ENCODE measurements at places on chromosomes 12 and 14.

DNA sequence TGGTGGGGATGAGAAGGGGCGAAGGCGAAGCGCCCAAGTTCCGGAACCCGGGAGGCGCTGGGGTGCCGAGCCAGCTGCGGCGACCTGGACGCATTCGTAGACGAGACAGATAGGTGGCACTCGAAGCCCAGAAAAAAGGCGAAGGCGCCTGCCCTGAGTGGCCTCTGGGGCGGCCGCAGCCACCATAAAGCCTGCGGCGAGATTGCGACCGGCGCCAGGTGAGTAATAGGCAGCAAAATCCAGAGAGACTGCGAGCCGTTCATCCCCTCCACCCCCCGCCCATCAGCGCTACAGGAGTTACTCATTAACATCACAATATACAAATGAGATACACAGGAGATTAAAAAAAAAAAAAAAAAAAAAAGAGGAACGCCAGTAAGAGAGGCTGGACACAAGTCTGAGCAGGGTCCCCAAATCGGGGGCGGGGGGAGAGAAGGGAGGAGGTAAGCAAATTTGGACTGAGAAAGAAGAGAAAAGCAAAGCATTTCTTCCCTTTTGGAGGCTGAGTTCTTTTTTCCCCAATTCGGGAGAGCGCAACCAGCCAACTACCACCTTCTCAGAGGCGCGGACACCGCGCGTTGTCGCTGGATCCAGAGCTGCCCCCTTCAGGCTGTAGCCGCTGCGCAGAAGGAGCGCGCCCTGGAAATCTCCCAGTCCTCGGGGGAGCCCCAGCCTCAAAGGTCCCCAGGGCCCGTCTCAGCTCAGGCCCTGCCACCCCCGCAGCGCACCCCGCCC, 15.7 kb downstream of the TBX3 start:
- DNase-seq: peak; percentile 85

DNA sequence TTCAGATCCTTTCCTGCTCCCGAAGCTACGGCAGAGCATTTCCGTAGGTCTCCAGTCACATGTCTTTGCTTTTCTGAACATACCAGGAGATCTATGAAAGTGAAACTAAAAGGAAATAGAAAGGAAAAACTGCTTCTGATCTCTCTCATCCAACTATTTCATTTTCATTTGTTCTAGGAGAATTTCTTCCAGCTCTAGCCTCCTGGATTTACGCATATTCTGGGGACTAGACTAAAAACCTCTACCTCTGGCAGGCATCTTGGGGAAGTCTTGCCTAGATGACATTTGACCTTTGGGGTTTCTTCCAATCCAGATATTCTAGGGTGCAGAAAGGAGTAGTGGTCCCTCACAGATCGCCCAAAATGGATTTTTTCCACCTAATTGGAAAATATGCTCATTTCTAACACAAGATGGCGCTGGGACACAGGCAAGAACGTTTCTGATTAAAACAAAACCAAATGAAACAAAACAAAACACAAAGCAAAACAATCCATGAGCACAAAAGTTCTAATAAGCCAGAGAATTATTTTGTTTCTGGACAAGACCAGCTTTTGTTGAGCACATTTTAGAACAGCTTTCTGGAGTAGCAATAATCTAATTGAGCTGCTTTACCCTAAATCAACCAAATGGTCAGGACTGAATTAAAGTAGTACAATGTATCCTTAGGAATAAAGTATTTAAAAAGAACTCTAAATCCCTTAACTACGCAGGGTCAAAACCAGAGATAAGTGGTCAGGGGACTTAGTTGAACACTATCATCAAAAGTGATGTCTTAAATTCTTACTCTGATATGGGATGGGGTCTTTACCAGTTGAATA, 12.3 kb upstream of the PARP11 start:
- DNase-seq: peak; percentile 84

- no peak for DNase-seq
Measured at GRCh38 chr12:120266180-120266870, 795 bp upstream of the PXN start.

DNA sequence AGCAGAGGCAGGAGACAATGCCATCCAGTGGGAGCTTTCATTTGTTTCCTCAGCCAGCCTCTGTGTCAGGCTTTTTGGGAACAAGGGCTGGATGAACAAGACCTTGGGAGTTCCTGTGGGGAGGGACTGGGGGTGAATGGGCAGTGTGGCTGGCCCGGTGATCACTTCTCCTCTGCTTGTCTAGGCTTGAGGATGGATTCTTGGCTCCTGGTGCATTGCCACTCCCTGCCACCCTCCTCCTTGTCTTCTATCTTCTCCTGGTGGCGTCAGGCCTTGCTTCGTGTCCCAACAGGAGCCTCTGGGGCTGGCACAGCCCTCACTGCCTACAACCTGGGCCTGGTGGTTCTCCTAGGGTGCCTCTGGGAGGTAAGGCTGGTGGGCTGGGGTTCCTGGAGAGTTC, 25.0 kb upstream of the KCNA5 start:
- DNase-seq: no peak

DNA sequence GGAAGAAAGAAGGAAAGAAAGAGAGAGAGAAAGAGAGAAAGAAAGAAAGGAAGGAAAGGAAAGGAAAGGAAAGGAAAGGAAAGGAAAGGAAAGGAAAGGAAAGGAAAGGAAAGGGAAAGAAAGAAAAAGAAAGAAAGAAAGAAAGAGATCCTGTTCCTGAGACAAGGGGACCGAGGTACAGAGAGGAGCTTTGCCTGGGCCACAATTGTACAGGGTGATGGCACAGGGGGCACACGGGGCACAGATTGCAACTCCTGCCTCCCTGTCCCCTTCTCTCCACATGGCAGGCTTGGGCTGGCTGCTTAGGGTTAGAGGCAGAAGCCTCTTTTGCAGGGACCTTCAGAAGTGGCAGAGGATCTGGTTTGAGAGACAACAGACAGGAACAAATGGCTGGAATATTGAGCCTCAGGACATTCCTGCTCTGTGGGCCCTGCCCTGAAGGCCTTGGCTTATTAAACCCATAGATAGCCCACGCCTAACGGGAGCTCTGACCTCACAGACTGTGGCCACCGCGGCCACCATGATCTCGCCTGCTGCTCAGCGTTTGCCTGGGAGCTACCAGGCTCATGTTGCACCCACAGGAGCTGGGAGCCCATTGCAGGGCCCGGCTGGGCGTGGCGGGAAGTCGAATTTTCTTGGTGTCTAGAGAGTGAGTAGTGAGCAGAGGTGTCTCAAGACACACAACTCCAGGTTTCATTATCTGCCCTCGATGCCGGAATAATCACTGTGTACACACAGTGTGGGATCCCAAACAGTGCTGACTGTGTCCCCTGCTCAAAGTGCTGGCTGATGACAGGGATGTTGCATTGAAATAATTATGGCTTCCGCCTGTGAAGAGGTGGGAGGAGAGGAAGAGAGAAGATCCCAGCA, 147.9 kb upstream of the NCOR2 start:
- DNase-seq: no peak

DNA sequence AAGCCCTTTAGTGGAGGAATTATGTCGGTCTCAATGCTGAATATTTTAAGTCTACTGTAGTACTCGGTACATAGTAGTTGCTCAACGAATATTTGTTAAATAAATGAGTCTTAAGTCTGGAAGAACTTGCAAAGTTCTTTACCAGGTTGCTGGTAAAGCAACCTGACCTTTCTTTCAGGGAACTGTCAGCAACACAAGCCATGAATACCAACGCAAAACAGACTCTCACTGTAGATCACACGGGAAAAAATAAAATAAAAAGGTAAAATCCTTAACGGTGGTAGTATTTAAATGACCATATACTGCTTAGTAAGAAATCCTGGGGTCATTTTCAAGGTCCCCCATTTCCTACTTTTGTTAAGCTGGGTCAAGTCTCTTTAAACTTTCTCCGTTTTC, 447 bp upstream of the NUBPL start:
- no peak for DNase-seq

- DNase-seq: peak; percentile 82
Measured at GRCh38 chr14:63224196-63224595, 20.0 kb downstream of the RHOJ start.

GRCh38 chr12:66319266-66319954, 17.1 kb downstream of the HELB start:
- DNase-seq: no peak

DNA sequence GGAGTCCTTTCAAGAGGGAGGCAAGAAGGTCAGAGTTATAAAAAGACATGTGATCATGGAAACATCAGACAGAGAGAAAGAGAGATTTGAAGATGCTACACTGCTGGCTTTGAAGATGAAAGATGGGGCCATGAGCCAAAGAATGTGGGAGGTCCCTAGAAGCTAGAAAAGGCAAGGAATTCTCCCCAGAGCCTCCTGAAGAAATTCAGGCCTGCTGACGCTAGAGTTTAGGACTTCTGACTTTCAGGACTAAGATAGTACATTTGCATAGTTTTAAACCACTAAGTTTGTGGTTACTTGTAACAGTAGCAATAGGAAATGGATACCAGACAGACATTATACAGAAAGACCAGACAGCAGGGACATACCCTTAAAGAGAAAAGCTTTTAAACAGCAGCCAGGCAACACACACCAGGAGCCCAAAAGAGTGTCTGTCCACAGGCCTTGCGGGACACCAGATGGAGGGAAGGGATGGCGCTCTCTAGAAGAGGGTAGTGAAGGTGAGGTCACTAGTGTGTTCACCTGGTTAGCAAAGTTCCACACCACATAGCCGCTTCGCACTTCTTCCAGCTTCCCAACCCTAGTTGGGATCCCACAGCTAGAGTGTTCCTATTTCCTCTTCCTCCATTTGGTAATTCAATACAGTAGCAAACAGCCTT, 29.7 kb upstream of the CEBPE start:
- DNase-seq: no peak

DNA sequence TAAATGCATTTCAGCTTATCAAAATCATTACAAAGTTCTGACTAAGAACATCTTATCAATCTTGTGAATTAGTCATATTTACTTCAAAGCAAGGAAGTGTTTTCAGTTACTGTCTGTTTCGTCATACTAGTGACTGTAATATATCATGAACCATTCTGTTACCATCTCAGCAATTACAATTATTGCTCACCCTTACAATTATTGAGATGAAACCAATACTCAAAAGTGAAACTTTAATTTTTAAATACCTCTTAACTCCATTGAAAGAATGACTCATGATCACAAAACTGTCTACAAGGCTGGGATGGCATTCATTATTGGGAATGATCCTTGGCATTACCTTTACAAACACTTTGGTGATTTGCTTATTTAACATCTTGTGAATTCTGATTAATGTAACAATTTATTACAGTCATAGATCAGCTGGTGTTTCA, 90.3 kb downstream of the RPS6KA5 start:
- DNase-seq: no peak

- no peak for DNase-seq
Measured at GRCh38 chr12:114412307-114412706, 6.4 kb upstream of the TBX5 start.

GRCh38 chr14:51652168-51653078, 713 bp downstream of the FRMD6 start:
- no peak for DNase-seq

GRCh38 chr14:88040146-88040545, 35.2 kb downstream of the GPR65 start:
- no peak for DNase-seq

GRCh38 chr12:114623737-114624136, 60.2 kb downstream of the TBX3 start:
- DNase-seq: no peak

DNA sequence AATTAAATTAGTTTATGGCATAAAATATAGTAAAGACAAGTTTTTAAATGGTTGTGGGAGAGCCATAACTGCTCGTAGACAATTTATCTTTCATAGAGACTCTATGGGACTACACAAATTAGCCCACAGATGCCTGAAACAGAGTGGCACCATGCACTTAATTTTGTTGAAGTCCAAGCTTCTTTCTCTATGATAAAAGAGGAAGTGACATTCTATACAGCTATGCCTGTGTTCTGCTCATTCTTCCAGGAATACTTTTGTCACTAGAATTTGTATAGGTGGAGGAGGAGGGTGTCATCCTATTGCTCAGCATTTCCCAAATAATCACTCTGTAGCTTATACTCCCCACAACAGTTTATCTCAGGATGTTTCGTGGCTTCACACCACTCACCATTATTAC, 43.7 kb upstream of the KICS2 start:
- DNase-seq: no peak

DNA sequence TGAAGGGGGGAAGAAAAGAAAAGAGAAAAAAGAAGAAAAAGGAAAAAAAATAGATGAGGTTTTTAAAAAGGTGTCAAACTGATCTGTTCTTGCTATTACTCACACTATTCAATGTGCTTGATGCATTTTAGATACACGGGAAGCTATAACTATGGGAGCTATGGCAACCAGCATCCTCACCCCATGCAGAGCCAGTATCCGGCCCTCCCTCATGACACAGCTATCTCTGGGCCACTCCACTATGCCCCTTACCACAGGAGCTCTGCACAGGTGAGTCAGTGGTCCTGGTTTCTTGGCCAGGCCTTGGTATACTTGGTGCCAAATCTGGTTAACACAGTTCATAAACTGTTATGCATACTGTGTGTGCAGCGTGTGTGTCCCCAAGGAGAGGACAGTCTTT, 24.0 kb upstream of the RIC8B start:
- DNase-seq: no peak

DNA sequence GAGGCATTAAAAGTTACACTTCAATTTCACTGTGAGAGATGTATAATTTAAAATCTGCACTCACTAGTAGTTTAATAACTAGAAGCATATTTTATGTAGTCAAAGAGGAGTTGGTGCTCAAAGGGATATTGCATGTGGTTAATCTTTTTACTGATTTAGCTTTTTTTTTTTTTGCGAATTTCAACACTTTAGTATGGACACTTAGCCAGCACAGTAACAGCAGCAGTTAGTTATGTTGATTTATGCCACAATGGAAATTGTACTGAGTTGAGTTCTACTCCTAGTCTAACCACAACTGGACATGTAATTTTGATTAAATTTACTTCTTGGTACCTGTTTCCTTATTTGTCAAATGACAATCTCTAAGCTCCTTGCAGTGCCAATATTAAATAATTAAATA, 104.2 kb downstream of the RERG start:
- no peak for DNase-seq

GRCh38 chr12:123149501-123150274, 1.2 kb downstream of the PITPNM2 start:
- DNase-seq: no peak

- DNase-seq: no peak
Measured at GRCh38 chr12:121530600-121531355, 50.0 kb downstream of the KDM2B start.

DNA sequence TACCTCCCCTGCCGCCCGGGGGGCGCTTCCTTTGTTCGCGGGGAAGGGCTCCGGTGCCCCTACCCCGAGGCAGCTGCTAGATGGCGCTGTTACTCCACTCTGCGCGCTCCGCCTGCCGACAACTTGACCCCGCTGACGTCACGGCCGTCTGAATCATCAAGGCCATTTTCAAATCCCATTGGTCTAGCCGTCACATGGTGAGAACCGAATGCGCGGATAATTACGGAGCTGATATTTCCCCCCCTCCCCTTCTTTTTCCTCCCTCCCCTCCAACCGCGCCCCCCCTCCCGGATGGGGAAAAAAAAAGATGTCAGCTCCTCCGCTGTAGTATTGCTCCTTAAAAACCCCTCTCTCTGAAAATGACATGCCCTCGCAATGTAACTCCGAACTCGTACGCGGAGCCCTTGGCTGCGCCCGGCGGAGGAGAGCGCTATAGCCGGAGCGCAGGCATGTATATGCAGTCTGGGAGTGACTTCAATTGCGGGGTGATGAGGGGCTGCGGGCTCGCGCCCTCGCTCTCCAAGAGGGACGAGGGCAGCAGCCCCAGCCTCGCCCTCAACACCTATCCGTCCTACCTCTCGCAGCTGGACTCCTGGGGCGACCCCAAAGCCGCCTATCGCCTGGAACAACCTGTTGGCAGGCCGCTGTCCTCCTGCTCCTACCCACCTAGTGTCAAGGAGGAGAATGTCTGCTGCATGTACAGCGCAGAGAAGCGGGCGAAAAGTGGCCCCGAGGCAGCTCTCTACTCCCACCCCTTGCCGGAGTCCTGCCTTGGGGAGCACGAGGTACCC, at the start of gene HOXC10:
HOXC10 (plus strand) TSS at position 246 of the 791 bp plus-strand sequence; CDS start at position 360, 114 bp downstream.
- peak; percentile 83 for DNase-seq
